ENCODE measurements at places on chromosomes 1 and 21.
A peak's percentile ranks its signal among the peaks of the same experiment; 100 is the strongest.

DNA sequence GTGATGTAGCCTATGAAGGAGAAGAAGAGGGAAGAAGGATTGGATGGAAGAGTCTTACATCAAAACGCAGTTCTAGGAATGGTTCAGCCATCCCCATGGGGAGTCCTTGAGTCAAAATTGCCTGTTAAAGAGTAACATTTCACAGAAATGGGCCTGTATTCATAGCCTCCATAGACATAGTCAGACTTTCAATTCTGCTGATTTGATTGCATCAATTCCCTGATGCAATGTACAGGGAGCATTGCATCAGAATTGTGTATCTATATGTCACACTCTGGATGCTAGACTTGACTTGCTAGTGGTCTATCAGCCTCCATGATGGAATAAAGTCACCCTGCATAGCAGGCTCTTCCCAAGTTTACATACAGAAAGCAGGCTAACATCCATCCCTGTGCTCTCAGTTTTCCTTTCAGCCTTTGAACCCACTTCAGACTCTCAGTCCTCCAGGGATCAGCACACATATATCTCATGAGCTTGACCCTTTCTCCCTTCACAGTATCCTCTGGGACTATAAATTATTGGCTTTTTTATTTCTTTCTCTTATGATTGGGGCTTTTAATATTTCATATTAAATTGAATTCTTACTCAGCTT, 1111.7 kb upstream of the B3GALT2 start:
- peak; percentile 24 for DNase-seq

GRCh38 chr1:28058971-28059878, 29.2 kb downstream of the EYA3 start:
- no peak for DNase-seq

GRCh38 chr1:44660176-44660575, 14.1 kb downstream of the TMEM53 start:
- no peak for DNase-seq

DNA sequence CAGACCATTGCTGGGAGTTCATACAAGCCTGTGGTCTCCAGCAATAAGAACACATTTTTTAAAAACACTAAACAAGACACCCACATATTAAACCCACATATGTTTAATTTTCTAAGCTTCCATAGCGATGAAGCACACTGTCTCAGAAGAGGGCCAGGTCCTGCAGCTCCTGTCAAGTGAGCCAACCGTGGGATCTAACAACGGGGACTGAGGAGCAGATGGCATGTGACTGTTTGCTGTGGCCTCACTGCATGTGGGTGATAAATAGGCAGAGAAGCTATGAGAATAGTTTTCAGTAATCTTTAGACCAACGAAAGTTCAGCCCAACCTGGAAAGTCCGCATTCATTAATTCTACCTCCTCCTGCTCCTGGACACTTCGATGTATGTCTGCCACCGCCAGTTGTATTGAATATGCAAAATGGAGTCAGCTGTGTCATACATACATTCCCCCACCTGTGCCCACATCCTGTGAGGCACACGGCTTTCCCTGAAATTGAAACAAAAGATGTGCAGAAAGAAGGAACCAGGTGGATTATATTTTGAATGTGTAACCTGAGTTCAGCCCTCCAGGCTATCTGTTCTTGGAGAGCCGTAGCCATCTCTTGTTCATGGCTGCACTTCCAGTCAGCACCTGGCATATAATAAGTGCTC, 88.2 kb downstream of the MIS18A start:
- DNase-seq: no peak

DNA sequence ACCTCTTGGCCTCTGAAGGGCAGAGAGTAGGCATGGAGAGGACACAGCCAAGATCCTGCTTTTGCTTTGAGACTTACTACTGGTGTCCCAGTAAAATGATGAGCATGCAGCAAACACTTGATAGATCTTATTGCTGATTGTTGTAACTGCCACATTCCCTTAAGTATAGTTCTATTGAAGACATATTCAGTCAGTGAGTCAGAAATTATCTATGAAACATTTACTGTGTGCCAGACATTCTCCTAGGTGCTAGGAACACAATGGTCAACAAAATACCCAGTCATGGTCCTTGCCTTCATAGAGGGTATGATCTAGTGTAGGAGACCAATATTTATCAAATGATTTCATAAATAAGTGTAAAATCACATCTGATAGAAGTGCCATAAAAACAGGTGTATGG, 13.6 kb downstream of the STYXL2 start:
- DNase-seq: no peak

- DNase-seq: peak; percentile 80
Observed at GRCh38 chr1:116514708-116515525, 55.9 kb downstream of the CD58 start.

- no peak for DNase-seq
Observed at GRCh38 chr1:246786606-246787238, 62.5 kb downstream of the SCCPDH start.

- no peak for DNase-seq
Observed at GRCh38 chr21:16750926-16751325, 761.9 kb upstream of the CXADR start.

DNA sequence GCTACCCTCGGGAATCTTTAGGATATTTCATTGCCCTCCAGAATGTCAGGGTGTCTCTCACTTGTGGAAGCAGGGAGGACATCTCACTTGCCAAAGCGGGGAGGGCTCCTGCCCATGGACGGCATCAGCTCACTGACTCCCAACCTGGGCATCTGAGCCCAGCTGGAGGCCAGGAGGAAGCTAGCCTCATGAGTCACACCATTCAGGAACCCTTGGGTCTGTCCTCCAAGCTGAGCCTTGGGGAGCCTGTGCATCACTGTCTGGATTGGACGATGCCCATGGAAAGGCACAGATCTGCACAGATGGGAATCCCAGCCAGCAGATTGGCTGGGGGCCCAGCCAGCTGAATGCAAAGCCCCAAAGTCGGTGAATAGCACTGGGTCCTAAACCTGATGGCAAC, 25.2 kb downstream of the WNT3A start:
- DNase-seq: peak; percentile 1

DNA sequence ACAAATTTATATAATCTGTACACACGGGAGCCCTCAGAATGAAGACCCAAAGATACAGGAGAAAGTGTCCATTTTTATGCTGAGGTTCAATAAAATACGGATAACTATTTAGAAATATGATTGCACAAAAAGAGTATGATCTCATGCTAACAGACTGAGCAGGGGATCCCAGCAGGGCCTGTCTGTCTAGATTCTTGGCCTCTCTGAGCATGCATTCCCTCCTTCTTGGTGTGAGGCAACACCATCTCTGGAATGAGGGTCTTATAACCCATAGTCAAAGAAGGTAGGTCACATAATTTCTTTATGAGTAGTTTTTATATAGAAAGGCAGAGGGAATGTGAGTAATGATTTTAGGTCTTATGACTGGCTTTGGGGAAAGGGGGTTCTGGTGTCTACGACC, 5.4 kb downstream of the PRMT6 start:
- no peak for DNase-seq

- DNase-seq: no peak
Observed at GRCh38 chr1:166197597-166197996, 30.8 kb upstream of the FAM78B start.

- no peak for DNase-seq
Observed at GRCh38 chr1:64550510-64550909, 80.6 kb downstream of the CACHD1 start.
